ENCODE measurements at places on chromosomes 5 and 9.

- no peak for DNase-seq
Measured at GRCh38 chr9:122684851-122685250, 9.9 kb downstream of the OR1L3 start.

DNA sequence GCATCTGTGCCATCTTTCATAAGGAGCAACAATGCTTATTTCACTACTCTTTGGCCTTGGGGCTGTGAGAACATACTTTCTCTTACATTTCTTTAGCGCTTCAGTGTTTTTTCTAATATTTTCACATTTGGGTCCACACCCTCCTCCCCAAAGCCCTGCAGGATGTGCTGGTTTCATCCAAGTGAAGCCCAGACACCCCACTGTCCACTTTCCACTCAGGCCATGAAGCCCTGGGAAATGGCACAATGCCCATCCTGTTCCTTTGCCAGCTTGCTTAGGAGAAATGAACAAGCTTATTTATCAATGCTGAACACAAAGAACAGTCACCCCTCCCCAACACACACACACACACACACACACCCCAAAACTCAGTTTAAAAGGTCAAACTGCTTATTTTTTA lies 17.3 kb upstream of the TMOD1 start:
- DNase-seq, result no peak

DNA sequence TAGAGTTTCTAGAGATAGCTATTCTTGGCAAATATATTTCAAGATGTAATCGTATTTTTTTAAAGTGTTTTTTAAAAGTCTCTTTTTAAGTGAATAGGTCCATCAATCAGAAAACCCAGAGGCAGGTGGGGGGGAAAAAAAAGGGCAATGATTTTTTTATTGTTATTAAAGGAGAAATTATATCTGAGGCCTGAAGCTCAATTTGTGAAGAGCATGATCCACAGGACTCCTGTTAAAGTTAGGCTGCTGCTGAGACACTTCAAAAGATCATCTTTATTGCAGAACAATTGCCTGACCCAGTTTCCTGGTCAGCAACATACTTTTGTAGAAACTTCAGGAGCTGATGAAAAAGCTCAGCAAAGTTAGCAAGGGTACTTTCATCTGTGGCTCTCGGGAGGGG lies 326.2 kb downstream of the RASEF start:
- no peak for DNase-seq

DNA sequence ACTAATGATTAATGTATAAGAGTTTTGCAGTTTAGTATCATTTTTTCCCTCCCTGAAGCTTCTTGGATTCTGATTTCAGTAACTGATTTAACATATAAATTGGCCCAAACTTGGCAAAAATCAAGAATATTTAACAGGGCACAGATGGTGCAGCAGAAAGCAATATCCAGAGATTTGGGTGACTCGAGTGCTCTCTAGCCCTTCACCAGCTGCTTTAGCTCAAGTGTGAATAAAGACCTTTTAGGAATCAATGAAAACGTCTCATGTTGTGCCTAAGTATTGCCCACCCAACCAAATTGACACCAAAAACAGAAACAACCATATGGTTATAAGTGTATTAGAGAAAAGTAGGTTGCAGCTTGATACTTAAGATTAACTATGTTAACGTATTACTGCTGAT lies 933.4 kb upstream of the PTPRD start:
- DNase-seq, result no peak

- no peak for DNase-seq
Measured at GRCh38 chr9:36988848-36989247, 45.2 kb downstream of the PAX5 start.

DNA sequence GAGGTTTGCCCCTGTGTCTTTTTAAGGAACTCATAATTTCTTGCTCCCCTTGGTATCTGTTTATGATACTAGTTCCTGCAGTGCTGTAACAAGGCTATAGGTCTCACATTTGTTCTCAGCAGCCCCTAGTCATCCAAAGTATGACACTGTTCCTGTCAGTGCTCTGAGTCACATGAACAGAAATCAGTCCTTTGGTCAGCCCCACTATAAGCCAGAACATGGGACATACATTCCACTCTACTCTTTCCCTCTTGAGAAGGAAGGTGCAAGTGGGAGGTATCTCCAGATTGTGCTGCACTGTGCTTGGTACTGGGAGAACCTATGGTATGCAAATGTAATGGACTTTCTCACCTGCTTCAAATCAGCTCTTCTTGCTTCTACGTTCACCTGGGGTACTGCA lies 87.0 kb downstream of the IARS1 start:
- no peak for DNase-seq

DNA sequence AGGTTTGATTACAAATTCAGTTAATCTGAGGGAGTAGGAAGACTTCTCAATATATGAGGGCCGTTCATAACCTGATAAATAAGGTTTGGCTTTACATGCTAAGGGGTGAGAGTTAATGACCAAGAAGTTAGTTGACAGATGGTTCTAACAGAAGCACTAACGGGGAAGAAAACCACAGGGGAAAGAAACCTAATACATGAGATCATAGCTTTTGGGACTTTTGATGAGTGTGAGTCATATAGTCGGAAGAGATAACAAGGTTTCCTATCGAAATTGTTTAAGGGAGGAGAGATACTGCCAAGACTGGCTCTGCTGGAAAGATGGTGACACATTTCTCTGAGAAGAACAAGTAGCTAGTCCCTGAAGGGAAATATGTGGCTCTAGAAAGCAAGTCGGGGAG lies 140.1 kb downstream of the COX7C start:
- no peak for DNase-seq

DNA sequence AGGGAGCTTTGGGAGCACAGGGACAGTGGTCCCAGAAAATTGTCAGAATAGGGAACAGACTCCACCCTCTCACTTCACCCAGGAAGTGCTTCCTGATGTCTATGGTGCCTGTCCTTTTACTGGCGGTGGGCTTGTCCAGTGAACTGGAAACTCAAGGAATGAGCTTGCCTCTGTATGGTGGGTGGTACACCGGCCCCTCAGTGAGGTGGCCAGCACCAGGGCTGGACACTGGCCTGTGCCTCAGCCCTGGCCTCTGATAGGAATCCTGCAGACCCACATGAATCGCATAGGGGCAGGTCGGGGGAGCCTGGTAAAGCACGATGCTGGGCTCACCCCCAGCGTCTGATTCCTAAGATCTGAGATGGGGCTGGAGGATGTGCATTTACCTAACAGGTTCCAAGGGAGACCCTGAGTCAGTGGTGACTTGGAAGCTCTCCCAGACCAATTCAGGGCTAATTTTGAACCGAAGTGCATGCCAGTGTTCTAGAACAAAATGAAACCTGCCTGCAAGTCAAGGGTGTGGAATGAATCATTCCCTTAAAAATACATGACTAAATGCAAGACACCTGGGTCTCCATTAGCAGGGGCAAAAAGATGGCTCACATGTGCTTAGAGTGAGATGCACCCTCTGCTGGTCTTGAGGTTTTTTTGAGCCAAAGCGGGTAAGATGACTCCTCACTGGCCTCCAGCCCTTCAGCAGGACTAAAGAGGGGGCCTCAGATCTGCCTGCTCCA lies 178.3 kb downstream of the HSPA4 start:
- DNase-seq, result no peak

DNA sequence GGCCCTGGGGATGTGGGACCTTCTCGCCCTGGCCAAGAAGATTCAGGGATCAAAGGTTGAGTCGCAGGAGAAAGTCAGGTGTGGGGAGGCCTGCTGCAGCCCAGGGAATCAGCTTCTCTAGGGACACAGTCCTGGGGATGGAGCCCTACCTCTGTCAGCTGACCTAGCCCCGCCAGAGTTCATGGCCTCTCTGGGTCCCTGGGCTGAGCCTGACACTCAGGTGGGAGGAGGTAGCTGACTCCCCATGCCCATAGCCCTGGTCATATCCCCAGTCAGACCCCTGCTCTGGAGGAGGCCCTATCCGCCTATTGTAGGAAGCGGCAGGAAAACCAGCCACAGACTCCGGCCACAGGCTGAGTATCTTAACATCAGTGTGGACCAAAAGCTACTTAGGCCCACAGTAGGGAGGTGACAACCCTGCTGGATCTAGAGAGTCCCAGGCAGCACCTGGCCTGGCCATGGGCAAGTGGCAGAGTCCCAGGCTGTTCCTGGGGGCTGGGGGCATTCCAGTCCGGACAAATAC lies 15.0 kb upstream of the MRNIP start:
- no peak for DNase-seq

DNA sequence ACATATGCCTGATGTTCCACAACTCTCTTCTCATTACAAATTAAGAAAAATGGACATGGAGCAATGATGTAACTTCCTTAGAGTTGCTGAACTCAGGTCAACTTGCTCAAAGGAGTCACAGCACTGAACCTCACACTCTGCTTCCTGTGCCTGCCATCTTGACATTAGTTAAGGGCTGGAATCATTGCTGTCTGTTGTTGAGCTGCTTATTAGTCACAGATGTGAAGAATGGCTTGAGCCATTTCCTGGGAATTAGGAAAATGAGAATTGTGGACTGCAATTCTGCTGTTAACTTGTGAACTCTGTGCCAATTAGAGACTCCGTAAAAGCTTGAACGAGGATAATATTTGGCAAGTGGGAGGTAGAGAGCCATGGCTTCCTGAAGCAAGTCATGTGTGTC lies 212.0 kb downstream of the ADAMTS12 start:
- no peak for DNase-seq

DNA sequence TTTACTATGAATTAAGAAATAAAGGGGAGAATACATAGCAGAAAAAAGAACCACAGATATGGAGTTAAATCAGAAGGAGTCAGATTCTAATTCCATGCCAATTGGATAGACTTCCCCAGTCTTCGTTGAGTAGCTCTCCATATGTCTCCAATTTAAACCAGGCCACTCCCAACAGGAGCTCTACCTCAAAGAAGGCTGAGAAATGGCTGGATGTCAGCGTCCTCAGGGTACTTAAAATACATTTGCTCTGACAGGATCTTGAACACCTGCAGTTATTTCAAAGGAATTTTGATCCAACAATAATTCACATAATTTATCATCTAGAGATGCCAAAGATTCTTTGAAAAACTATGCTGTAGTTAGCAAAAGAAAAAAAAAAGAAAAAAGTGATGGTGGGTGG lies 133.9 kb upstream of the FBN2 start:
- no peak for DNase-seq

GRCh38 chr5:171773106-171773505 lies 12.5 kb upstream of the SMIM23 start:
- DNase-seq, result no peak

DNA sequence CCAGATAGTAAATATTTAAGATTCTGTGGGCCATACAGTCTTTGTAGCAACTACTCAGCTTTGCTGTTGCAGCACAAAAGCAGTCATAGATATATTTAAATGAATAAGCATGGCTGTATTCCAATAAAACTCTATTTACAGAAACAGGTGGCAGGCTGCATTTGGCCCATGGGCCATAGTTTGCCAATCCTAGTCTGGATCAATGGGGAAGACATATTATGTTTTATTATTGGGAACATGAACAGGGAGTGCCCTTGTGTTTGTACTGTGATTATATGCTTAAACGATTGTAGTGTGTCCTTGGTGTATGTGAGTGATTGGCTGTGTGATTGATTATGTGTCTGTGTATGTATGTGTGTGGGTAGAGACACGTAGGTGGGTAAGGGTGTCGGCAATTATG lies 12.0 kb upstream of the CCL27 start:
- no peak for DNase-seq

DNA sequence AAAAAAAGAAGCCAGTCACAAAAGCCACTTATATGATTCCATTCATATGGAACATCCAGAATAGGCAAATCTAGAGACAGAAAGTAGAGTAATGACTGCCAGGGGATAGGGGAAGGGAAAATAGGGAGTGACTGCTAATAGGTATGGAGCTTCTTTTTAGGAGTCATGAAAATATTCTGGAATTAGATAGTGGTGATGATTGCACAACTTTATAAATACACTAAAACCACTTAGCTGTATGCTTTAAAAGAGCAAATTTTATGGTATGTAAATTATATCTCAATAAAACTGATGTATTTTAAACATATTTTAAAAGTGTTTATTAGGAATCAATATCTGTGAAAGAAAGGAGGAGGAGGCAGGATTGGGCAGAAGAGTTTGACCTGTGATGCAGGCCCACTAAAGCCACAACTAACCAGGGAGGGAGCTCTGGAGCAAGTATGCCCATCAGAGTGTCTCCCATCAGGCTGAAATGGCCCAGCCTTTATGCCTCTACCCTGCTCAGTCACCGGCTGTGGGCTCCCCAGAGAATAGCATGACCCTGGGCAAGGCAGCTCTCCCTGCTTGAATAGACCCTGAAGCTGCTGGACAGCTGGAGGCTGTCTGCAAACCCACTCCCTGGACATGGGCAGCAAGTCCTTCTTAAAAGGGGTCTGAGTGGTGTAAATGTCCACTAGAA lies 96.0 kb upstream of the SLC44A1 start:
- DNase-seq, result no peak

GRCh38 chr5:57163553-57164006 lies 10.3 kb upstream of the GPBP1 start:
- no peak for DNase-seq

GRCh38 chr5:76269259-76269931 lies 133.7 kb upstream of the IQGAP2 start:
- peak; percentile 52 for DNase-seq

- DNase-seq, result no peak
Measured at GRCh38 chr9:71218774-71219173, 97.4 kb upstream of the TRPM3 start.

DNA sequence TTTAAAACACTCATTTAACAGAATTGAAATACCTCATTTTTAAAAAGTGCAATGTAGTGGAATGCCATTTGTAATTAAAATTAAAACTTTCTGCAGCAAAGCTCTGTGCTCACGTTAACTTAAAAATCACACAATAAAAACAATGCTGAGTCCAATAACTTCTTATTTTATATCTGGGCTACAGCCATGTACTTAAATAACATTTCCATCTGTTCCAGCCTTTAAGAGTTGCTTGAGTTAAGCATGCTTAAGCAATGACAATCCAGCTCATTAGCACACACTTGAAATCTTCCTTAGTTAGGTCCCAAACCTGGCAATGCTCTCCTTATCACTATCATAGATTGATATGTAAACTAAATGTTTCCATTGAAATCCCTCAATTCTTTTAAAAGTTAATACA lies 132.3 kb upstream of the CDH12 start:
- no peak for DNase-seq

GRCh38 chr9:4661611-4662010 lies 483 bp upstream of the PLPP6 start:
- no peak for DNase-seq

GRCh38 chr5:36369219-36369690 lies 67.6 kb upstream of the RANBP3L start:
- no peak for DNase-seq

- no peak for DNase-seq
Measured at GRCh38 chr9:71249729-71250317, 128.4 kb upstream of the TRPM3 start.

DNA sequence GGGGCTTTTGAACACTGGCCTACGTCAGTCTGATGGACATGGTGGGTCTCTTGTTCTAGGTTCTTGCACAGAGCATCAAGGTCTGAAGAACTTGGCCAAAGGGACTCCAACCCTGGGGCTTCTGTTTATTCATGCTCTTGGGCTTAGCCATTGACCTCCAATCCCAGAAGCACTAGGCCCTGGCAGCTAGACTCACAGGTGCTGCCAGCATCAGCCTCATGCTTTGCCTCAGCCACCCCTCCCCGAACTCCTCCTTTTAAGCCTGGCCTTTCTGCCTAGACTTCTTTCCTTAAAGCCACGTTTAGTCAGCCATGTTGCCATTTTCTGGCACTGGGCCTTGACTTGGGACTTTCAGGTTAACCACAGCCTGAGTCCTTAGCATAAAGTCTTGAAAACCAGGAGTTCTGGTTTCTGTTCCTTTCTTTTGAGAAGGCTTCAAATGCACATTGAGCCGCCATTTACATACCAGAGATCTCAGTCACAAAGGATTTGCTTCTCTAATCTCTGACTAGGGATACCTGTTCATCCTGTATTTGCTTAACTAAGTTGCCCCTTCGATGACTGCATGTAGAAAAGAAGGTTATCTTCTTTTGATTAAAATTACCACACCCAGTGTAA lies 54.7 kb downstream of the ANGPTL2 start:
- DNase-seq, result no peak

All from stimulated activated CD4-positive, alpha-beta T cell treated with anti-CD3 and anti-CD28 coated beads, Interleukin-15, amount 100 ng/mL, for 24 hours (primary cell).